ENCODE measurements at places on chromosomes 12 and 14. TPM values are rescaled to one million over a fixed set of nuclear protein-coding genes. Genes with fewer than 3 reads are reported as not detected.

The DTX1 gene
- total RNA-seq = 2.8 TPM

- DNase-seq = no peak
Observed at GRCh38 chr12:108507971-108508642, 7.0 kb upstream of the FICD start.

- no peak for DNase-seq
Observed at GRCh38 chr14:51883232-51883631, 22.8 kb downstream of the GNG2 start.

DNA sequence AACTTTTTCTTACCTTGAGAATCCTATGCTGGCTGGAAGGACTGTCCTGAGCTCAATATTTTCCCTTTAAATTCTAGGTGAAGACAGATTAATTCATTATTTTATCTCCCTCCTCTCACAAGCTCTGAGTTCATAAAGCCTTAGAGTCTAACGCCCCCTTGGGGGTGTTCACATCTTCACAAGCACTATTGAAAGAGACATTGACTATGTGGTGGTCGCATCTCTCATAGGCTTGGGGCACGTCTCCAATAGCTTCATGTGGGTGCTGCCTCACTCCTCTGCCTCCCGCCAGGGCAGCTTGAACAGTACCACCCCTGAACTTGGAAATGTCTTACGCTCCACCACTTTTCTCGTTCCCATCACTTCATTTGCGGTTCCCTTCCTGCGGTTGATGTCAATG lies 106.2 kb downstream of the UNC79 start:
- DNase-seq = no peak

DNA sequence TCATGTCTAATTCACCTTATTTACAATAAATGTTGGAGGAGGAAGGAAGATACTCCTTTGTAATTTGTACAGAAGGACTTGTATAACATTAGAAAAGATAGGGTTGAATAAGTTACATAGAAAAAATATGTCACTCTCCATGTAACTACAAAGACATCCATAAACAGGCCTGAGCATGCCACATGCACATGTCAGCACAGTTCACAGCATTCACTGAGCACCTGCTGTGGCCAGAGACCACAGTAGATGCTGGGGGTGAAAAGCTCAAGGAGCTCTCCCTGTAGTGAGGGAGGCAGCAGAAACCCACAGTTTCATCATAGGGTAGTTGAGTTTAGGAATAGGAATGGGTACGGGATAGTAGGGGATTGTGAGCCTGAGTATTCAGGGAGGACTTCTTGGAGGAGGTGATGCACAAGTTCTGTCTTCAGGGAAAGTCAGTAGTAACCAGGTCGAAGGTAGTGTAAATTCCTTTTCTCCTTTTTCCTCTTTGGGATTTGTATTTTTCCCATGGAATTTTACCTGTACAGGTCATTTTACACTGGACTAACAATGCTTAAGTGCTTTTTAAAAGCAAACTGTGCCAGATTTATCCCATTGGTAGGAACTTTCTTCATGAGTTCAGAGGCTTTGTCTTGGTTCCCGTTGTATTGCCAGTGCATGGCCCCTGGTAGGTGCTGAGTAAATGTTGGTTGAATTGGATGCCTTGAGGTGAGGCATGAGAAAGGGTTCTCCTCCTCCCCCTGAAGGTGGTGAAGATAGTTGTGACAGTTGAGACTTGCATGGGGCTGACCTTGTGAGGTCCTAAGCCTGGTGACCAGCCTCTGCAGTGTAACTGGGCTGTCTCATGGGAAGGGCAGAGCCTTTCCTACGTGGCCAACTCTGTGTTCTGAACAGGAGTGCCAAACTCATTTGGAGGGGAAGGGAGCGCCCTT lies 20.2 kb downstream of the PRKCH start:
- DNase-seq = no peak

DNA sequence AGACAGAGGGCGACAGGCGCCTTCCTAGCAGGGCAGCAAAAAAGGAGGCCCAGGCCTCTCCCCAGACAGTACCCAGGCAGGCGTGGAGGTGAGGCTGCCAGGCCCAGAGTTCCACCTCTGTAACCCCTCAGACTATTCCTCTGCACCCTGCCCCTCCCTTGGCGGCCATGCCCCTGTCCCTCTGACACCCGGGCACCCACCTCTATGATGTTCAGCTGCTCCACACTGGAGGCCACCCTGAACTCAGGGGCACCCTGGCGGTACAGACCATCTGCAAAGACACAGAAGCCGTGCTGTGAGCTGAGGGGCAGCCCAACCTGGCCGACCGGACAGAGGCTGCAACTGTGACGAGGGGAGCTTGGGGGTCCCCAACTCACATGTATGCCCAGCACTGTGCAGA lies 20.1 kb downstream of the ARL6IP4 start:
- no peak for DNase-seq

- DNase-seq = no peak
Observed at GRCh38 chr14:47833011-47833410, 157.6 kb upstream of the MDGA2 start.

DNA sequence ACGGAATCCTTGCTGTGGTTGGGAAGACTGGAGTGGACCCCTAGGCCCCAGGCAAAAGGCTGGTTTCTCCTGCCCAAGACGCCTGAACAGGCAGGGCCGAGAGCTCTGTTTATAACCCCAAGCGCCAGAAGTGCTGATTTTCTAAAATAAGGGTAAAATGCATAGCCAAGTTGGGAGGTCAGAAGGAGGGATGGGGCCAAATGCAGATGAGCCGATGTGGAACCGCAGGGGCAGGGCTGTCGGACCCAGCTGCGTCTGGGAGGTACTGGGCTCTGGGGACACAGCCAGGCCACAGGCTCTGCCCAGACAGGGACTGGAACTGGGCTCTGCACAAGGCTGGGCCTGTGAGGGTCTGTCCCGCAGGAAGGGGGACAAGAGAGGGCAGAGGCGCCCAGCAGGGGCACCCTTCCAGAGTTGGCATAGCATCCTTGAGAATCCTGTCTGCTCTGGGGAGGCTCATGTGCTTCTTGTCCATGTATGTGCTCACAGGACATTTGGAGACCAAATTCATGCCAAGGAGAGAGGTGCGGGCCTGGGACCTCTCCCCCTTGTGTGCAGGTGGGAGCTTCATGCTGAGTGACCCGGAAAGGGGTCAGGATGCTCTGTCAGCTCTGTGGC lies 49.1 kb downstream of the JAG2 start:
- no peak for DNase-seq

DNA sequence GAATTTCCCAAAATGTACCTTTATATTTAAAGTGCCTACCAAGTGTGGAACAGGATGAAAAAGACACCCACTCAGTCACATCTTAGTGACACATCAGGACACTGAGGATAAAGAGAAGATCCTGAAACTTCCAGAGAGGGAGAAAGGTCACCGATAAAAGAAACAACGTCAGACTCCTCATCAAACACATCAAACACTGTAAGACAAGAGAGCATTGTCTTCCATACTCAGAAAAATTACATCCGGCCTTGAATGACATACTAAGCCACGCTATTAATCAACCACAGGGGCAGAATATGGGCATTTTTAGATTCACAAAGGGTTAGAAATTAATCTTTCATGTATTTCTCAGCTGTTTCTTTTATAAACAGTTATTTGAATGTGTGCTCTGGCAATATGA lies 490.3 kb downstream of the APAF1 start:
- DNase-seq = no peak

DNA sequence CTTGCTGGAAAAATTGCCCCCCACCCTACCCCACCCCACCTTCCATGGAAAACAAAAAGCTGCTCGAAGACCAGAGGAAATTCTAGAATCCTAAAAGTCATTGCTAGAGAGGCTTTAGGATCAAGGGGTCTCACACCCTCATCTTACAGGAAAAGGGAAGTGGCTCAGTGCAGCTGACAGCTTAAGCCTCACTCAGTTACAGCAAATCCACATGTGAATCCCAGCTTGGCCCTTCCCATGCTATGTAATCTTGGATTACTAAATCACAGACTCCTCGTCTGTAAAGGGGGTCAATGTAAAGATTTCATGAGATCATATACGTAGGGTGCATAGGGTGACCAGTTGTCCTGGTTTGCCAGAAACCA lies 25.9 kb downstream of the CMKLR1 start:
- DNase-seq = no peak

Measured in uterus (tissue), 4 donors.